ENCODE measurements at places on chromosomes 7 and 10.

DNA sequence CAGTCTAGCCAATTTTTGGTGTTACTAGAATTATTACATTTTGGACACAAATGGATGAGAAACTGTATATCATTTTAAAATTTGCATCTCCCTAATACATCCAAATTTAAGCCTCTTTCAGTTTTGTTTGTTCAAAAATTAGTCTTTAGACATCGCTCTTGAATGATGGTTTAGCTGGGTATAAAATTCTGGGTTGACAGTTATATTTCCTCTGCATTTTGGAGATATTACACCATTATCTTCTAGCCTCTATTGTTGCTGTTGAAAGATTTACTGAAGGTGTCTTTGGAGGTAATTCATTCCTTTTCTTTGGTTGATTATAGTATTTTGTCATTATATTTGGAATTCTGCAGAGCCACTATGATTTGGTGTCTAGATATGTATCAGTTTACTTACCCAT, 116.5 kb downstream of the COL26A1 start:
- DNase-seq, result no peak

GRCh38 chr10:59793919-59794318, 40.7 kb upstream of the MRLN start:
- DNase-seq, result no peak

- no peak for DNase-seq
Measured at GRCh38 chr10:26840938-26841732, 19.6 kb downstream of the ABI1 start.

DNA sequence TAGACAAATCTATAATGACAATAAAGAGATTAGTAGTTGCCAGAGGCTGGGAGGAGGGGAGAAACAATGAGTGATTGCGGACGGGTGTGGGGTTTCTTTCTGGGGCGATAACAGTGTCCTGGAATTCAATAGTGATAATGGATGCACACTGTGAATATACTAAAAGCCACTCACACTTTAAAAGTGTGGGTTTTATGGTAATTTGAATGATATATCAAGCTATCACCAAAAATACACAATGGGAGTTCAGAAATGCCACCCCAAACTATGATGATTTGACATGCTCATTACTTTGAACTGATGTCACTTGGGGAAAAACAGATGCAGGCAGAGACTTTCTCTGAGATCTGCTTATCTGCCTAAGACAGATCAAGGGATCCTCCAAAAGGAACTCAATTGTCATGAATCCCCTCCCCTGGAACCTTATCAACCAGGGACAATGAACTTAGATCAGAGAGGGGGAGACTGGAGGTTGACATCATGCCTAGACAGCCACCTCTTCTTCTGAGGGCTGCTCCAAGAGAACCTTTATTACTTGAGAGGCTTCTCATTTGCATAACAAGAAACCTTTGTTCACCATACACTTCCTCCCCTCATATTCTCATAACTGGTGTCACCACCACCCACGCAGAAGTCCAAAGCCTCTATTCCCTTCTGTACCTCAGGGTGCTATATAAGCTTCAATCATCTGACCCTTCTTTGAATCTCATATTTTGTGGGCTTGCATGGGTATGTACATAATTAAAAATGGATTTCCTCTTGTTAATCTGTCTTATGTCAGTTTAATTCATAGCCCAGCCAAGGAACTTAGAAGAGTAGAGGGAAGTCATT, 14.8 kb upstream of the ZC3HAV1 start:
- DNase-seq, result no peak

- DNase-seq, result no peak
Measured at GRCh38 chr10:125340903-125341302, 180.5 kb upstream of the CTBP2 start.

DNA sequence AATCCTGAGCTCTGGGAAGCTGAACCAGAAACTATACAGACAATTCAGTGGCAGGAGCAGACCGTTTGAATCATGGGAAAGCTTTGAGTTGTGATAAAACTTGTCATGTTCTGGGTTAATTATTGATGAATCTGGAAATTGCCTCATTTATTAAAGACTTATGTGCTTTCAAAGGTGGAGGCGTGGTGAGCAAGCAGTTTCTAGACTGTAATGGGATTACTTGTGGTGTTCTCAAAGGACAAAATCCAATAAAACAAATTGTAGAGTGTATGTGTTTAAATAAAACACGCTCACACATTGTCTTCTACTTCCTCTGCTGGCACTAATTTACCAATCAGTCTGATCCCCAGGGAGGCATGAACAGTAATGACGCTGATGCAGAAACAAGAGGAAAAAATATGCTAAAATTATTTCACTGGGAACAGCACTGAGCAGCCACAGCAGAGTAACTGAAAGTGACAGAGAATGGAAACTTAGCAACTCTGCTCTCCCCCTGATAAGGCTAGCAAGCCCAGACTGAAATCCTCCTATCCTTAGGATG, 25.1 kb downstream of the PARD3 start:
- no peak for DNase-seq

- DNase-seq, result no peak
Measured at GRCh38 chr7:102991540-102992214, 78.9 kb downstream of the LRRC17 start.

GRCh38 chr10:97549587-97550322, 22.8 kb upstream of the ANKRD2 start:
- no peak for DNase-seq

- DNase-seq, result no peak
Measured at GRCh38 chr10:52756295-52756694, 16.3 kb downstream of the MBL2 start.

- DNase-seq, result no peak
Measured at GRCh38 chr10:27285093-27285492, 44.5 kb upstream of the ACBD5 start.

DNA sequence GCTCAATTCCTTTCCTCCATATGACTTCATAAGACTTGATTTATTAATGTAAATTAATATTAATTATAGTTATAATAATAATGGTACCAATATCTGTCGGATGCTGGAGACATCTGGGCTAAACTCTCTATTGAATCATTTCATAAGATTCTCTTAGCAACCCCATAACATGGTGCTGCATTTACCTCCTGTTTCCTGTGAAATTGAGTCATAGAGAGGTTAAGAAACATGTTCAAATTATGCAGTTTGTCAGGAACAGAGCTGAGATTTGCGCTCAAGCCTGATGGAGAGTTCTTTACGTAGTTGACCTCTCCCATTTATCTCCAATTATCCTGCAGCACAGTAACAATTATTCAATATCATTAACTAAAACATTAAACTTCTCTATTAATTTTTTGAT, 621.8 kb upstream of the FZD8 start:
- DNase-seq, result no peak

DNA sequence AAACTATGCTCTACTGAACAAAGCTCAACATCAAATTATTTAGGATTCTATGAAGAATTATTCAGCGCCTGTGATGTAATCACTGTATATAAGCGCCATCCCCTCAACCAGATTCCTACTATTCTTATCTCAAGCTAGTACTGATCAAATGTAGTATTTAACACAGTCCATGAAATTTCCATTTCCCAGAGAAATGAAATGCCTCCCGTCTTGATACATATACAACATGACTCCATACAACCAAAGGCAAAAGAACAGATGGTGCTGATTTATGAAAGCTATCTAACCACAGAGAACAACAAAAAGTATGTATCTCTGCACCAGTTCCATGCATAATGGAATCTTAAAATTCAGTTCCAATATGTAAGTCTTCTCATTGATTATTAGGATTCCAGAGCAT, 406.1 kb downstream of the PARD3 start:
- DNase-seq, result no peak

- DNase-seq, result no peak
Measured at GRCh38 chr10:127398140-127398970, 150.8 kb upstream of the NPS start.

DNA sequence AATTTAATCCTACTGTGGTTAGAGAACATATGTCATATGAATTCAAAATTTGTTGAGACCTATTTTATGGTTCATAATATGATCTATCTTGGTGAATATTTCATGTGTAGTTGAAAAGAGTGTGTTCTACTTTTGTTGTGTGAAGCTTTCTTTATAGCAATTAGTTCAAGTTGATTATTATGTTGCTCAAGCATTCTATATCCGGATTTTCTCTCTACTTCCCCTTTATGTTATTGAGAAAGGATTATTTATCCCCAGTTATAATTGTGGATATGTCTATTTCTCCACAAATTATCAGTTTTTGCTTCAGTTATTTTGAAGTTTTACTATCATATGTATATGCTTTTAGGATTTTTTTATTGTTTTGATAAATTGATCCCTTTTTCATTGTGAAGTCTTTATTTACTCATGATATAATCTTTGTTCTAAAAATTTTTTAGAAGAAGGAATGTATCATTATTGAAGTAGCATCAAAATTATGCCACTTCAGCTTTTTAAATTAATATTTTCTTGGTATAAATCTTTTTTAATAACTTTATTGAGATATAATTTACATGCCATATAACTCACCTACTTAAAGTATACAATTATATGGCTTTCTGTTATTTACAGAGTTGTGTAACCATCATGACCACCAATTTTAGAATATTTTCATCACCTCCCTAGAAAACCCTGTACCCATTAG, 12.0 kb upstream of the MEST start:
- no peak for DNase-seq

DNA sequence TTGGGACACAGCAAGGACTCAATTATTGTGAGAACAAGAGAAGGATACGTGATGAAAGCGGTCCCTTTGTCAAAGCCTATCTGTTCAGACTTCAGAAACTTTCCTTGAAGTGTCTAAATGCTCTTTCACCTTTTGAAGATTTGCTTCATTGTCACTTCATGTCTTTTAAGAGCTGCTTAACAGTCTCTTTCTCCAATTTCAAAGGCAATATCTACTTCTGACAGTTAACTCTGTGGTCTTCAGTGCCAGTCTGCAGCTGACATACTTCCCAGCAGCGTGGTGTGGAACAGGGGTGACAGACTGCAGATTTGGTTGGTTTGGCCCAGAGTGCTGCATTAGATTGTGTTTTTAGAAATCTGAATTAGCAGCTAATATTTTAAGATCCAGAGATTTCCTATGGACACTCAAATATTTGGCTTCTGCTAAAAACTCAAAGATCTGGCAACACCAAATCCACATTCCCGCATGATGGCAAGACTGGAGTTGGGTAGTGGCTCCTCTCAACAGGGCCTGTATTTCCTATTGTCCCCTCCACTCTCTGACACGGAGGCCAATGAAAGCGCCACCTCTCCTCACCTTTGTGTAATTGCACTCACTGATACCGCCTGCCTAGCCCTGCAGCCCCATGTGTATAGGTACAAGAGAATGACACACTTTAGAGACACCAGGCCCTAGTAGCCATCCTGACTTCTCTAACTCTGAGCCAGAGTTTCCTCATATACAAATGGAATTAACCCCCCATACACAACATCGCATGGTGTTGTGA, 11.5 kb downstream of the SCRN1 start:
- DNase-seq, result no peak

DNA sequence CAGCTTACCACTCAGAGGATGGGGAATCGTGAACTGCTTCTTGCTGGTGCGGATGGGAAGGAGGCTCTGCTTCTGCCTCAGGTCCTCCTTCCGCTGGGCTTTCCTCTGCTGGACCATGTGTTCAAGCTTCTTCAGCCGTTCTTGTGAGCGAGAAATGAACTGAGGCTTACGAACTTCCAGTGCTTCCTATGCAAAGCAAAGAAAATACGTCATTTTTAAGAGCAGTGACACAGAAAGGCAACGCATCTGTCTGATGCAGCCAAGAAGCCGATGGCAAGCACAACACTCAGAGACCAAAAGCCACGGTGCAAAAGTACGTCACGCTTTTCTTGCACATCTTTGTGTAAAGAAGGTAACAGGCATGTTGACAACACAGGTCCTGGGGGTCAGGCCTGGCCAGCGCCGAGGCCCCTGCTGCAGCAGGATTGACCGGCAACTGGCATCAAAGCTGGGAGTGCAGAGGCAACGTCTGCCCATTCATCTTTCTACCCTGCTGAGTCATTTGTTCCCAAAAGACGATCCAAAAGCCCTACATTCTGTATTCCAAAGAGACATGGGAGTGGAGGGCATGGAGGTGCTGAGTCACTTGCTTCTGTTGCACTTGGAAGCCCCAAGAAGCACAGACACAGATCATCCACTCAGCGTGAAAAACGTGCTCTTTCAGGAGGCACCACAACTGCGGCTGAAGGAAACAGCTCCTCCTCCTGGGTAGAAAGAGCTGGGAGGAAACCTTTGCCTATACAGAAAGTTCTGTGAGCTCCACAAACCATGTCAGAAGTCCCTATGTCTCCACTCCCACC, 71.0 kb upstream of the ADAM12 start:
- no peak for DNase-seq

DNA sequence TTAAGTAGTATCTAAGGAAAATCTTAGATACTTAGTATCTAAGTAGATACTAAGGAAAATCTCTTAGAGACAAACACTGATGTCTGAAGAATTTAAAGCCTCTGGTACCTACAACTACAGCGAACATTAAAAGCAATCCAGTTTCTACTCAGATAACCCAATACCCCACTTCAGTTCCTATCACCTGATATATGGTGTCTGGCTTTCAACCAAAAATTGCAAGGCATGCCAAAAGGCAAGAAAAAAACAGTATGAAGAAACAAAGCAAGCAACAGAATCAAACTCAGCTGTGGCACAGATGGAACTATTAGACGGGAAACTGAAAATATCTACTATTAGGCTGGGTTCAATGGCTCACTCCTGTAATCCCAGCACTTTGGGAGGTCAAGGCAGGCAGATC, 31.1 kb downstream of the ARHGAP12 start:
- no peak for DNase-seq

GRCh38 chr7:20777377-20778062, 9.2 kb downstream of the SP8 start:
- no peak for DNase-seq

DNA sequence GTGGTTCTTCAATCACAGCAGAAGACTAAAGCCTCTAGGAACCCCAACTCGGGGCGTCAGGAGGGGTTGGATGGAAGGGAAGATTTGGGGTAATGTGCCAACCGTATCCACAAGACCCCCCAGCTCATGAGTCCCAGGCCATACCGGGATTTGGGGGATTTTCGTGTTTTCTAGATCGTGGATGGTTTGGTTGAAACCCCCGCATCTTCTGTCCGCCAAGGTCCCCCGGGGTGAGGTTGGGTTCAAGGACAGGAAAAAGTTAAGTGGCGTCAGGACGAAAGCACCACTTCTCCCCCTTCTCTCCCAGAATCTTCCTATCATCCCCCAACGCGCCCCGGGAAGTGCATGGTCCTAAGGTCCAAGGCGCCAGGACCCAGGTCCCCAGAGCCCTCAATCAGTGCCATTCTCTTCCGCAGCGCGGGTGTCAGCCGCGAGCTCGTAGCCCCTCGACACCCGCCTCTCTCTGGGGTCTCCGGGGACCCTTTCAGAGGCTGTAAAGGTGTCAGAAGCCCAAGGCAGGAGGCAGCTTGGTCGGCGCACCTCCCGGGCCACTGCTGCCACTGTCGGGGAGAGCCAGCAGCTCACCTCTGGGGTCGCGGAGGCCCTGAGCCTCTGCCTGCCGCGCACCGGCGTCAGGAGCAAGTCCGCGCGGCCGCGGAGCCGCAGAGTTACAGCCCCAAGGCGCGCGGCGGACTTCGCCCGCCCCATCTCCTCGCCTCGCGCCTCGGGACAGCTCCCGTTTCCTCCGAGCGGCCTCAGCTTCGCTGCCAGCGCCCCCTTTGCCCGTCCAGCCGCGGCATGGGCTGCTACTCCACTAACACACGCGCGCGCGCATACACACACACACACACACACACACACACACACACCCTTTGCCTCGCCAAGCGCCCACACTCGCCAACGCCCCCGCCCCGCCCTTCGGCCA, 1.5 kb downstream of the MKX start:
- DNase-seq, result no peak

GRCh38 chr10:58714409-58714808, 201.7 kb downstream of the BICC1 start:
- no peak for DNase-seq

Data from activated naive CD4-positive, alpha-beta T cell (primary cell).